Glutamatergic neuron (in vitro differentiated cells): ENCODE measurements at places on chromosomes 1 and 21.
A peak's percentile ranks its signal among the peaks of the same experiment; 100 is the strongest.

GRCh38 chr1:242788771-242789170, 264.3 kb upstream of the PLD5 start:
- no peak for DNase-seq

GRCh38 chr1:197745911-197746310, 29.4 kb downstream of the DENND1B start:
- no peak for DNase-seq

DNA sequence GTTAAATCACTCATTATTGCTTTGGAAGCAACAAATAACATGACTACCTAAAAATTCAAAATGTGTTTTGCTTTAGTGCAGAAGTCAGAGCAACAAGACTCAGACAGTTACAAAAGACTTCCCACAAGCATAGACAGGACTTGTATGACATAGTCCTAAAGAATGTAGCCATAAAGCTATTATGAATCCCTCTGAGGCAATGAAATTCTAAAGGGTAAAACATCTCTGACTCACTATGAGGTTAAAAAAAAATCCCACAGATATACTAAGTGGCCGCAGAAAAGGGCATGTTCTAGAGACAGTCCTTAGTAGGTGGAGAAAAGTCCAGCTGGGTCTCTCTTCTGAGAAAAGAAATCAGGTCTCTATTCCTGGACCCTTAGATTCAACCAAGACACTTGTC, 4.9 kb downstream of the PRKAB2 start:
- no peak for DNase-seq

DNA sequence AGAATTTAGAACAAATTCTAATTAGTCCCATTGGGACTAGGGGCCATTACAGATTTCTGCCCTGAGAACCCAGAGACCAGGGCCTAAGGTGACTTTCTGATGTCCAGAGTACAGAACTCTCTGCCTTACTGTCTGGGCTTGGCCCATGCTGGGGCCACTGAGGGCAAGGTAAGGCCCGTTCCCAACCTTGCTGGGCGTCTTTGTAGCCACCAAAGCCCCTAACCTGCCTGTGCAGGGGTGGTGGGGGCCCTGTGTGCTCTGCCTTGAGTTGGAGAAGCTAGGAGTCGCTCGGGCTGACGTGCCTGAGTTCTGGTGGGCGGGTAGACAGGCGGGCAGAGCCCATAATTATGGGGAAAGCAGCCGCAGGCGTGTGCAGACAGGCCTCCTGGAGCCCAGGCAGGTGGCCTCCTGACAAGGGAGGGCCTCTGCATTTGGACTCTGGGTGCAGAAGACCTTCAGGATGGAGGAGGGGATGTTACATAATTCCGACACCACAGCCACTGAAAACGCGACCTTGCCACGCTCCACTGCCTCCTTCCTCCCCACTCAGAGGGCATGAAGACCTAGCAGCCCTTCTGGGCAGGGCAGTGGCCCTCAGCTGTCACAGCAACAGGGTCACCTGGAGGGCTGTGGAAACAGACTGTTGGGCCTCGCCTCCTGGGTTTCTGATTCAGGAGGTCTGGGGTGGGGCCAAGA, 239.9 kb upstream of the TMEM51 start:
- no peak for DNase-seq

GRCh38 chr1:28171246-28171645, 5.2 kb downstream of the PTAFR start:
- no peak for DNase-seq

DNA sequence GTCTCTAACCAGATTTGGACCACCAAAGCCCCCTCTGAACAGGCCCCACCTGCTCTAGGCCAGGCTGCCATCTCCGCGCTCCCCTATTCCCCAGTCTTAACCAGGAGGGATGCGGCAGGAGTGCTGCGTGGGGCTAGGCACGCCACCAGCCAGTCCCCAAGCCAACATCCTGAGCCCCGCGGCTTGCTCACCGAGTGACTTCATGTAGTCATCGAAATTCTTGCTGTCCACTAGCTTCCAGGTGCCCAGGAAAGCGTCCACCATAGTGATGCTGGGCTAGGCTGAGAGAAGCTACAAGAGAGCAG, 173 bp downstream of the FABP3 start:
- no peak for DNase-seq

GRCh38 chr1:6113745-6114144, 66.4 kb downstream of the CHD5 start:
- peak; percentile 5 for DNase-seq

GRCh38 chr1:64934878-64935275, 31.5 kb downstream of the JAK1 start:
- no peak for DNase-seq
